ENCODE measurements at places on chromosomes 2 and 18.

DNA sequence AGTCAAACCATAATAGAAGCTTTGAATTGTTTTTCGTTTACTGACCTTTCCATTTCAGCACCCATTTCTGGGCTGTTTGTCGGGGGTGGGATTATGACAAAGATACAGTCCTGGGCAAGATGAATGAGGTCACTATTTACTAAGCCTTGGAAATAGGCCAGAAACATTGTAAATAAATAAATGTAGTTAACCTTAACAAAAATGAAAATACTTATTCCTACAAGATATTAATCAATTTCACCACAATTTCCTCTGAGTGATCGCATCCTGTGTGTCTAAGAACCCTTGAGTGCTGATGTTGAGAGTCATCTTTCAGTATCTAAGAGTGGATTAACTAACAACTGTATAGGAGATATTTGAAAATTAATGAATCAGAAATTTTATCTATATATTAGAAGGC is 14.0 kb downstream of the ITGA4 start:
- DNase-seq: no peak

GRCh38 chr18:76689646-76690264 is 132.6 kb upstream of the ZNF236 start:
- DNase-seq: no peak

DNA sequence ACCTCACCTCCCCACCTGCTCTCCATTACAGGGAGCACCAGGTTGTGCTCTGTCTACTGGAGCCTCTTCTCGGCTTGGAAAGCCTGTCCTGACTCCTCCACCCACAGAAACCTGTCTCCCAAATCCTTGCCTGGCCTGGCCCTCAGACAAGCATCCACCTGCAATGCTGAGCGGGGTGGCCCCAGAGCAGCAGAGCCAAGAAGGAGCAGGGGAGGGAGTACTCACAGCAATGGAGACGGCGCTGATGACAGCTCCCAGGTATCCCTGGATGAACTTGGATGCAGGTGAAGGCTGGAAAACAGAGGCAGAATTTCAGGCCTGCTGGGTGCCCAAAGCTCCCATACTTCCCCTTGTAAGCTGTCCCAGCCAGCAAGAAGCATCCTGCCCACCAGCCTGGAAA is 72.8 kb downstream of the SFXN5 start:
- no peak for DNase-seq

GRCh38 chr2:133264989-133265401 is 303.3 kb downstream of the NCKAP5 start:
- DNase-seq: no peak

DNA sequence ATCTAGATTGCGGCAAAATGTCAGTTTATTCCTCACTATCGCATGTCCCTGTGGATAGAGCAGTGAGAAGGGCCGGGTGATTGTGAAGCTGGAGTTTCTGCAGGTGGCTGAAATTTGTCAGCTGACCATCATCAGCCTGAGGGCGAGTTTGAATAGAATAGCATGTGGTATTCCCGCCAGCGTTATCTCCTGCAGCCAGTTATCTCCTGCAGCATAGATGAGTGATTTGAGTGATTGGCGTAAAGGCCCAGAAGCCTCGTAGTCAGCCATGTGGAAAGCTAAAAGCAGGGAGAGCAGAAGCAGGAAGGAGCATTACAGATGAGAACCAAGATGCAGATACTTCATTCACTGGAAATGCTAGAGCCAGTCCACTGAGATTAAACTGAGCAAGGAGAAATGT is 65.5 kb downstream of the CABLES1 start:
- DNase-seq: no peak

- no peak for DNase-seq
Measured at GRCh38 chr18:70154591-70155194, 50.8 kb downstream of the RTTN start.

- DNase-seq: no peak
Measured at GRCh38 chr2:159933727-159934049, 128.7 kb downstream of the PLA2R1 start.

DNA sequence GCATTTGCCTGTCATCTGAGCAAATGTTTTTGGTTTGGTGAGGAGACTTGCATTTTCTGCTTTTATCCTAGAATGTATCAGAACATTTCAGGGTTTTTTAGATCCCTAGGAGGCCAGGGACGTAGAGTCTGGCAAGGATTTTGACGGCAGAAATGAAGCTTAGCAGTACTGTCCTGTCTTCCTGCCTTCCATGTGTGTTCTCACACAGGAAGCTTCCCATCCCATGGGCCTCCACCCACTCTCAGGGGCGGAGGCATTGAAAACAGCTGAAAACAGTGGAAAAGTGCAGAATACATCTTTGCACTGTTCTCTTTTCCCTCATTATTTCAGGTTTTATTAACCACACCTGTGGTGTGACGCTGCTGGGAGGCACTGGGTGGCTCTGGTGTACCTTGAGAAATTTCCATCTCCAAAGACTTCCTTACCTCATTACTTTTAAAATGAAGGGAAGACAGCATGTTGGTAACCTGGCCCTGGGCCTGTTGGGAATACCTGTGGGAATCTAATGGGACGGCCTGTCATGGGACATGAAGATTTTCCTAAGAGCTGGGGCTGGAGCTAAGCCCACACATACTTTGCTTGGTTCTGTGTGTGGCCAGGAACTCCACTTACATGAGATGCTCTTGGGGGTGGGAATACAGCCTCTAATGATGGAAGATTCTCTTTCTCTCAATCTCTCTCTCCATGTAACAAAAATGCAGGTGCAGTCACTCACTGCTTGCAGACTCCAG is 20.5 kb downstream of the PCARE start:
- DNase-seq: no peak

DNA sequence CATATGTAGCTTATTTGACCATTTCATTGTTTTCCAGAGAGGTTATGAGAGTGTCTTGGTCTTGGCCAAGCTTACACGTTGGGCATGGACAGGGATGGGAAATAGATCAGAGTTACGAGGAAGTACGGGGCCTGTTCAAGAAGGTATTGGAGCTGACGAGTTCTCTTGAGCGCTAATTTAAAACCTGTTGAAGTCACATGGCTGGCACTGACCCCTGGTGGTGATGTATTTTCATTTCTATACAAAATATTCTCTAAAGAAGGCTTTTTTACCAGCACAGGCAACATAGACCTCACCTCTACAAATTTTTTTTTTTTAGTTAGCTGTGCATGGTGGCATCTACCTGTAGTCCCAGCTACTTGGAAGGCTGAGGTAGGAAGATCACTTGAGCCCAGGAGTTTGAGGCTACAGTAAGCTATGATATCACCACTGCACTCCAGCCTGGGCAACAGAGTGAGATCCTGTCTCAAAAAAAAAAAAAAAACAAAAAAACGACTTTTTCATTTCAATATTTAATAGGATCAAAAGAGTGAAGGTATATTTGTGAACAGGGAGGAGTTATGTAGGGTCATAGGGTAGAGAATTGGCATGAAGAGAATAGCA is 19.6 kb downstream of the UGP2 start:
- DNase-seq: peak; percentile 39

DNA sequence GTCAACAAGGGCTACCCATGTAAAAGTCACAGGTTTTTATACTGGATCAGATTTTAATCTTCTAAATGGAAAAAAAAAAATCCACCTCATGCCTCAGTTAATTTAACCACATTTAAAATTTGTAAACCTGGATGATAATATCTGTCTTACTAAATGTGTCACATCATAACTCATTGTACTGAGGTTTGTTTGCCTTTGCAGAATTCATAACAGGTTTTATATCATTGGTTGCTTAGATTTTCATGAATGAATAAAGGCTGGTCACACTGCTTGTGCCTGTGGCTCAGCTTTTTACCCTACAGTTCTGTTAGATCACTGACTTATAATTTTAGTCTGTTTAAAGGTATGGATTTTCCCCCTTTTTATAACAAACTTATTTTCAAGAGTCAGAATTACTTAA is 48.9 kb downstream of the PSMD14 start:
- no peak for DNase-seq

- no peak for DNase-seq
Measured at GRCh38 chr18:36470896-36471295, 173.4 kb downstream of the FHOD3 start.

GRCh38 chr2:143736904-143737303 is 607.7 kb downstream of the ARHGAP15 start:
- DNase-seq: no peak

DNA sequence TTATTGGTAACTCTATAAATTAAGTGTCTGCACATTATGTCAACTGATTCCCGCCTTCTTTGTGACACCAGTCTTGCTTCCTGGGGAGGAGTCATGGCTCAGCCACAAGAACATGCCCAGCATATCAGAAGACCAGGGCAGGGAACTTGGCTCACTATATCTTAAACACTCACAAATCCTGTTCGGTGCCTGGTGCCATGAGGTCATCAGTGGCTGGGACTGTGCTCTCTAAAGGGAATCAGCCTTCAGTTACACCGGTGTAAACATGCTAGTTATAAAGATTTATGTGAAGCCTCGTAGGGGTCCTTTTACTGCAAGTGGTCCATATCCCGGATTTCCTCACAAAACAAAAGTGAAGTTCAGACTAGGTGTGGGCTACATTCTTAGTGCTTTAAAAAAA is 73.1 kb upstream of the ZNF521 start:
- no peak for DNase-seq

DNA sequence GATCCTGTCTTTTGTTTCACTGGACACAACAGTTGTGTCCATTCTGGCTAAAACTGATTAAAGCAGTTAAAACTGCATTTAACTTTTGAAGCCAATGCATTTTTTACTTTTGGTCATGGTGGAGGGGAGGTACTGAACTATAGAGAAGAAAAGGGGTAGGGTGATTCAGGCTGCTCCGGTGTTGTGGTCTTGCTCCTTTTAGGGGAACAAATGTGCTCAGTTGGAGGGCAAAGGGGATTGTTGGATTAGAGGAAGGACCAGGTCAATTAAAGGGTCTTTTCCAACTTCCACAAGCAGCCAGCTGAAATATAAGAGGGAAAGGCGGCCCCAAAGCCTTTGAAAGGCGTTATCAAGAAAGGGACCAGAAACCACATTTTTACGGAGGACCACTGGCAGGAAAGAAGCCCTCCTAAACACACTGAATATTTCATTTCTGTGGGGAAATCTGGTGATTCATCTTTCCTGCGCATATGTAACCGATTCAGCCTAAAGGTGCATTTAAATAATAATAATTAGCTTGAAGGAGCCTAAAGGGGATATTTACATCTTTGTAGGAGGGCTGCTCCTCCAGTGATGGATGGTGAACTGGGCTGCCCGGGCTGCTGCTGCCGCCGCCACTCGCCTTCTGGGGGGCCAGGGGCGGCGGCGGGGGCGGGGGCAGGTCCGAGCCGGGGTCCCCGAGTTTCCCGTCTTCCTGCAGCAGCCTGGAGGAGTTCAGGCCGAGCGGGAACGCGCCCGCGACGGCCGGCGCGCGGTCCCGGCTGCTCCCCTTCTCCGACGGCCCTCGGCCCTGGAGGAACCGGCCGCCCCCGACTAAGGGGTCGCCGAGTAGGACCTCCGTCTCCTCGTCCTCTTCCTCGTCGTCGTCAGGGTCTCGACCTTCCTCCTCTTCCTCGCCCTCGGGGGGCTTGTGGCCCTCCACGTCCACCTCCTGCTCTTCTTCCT is 5.2 kb downstream of the SKOR2 start:
- no peak for DNase-seq

- no peak for DNase-seq
Measured at GRCh38 chr2:13481201-13481600, 764.5 kb downstream of the TRIB2 start.

DNA sequence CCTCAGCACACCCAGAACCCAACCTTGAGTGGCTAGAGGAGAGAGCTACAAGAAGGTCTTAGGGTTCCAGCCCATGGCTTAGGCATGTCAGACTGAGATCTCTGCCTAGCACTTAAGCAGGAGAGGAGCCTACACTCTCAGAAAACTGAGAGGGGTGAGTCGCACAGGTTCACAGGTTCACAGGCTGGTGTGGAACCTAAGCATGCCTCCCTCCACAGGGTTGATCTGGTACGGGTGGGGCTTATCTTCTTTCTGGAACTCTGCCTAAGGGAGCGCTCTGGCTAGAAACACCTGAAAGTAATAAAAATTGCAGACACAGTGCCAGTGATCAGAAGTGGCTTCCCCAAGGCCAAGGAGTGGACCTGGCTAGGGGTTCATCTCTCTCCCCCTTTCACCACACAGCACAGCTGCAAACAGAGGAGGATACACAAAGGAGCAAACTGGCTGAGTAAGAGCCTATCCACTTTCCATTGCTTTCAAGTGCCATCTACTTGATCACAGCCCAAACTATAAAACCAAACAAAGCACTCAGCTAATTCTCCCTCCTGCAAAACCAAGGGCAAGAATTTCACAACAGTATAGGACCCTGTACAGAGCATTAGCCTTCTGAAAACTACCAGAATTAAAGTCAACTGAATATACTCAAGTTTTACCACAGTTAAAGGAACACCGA is 481.9 kb upstream of the SETBP1 start:
- DNase-seq: no peak

DNA sequence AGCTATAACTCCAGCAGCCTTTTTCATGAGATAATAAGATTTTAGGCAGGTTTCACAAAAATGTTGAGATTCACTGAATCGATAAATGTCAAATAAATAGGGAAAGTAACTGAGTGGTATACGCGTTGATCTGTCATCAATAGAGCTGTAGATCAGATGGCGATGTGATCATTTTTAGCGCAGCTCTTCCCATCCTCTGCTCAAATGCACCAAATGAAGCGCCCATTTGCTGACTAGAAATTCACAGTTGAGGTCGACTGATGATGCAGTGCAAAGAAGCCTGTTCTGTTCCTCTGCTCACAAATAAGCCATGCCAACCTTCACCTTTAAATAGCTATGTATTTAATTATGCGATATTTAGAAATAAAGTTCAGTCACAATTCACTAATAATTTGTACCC is 693.5 kb downstream of the ARHGAP15 start:
- DNase-seq: no peak

DNA sequence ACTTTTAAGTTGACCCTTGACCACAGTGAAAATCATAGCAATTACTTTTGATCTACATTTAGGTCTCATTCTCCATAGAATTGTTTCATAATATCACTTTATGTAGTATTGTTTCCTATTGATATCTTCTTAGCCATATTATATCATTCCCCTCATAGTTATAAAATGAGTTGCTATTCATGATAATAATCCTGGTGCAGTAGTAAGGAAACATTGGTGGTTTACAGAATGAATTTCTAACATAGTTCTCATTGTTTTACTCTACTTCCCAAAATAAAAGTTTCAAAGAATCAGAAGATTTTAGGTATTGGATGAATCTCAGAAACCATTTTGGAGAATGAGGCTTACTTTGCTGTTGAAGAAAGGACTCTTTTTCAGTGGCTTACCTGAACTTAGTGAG is 246.0 kb downstream of the PARD3B start:
- no peak for DNase-seq

GRCh38 chr2:44330801-44331200 is 30.5 kb downstream of the PREPL start:
- DNase-seq: no peak

DNA sequence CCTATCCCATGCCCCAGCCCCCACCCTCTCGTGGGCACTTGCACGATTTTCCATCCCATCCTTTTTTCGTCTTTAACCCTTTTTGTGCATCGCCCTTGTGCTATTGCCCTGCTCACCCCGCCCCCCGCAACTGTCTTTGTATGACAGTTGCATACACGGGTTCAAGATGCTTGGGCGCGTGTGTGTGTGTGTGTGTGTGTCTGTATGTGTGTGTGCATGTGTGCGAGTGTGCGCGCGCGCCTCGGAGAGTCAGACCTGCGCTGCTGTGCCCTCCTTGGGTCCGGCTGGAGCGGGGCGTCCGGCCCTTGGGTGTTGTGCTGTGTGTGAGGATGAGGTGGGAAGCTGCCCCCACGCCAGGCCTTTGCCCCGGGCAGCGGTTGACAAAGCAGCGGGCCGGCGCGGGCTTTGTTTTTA is 230.7 kb downstream of the HAUS1 start:
- no peak for DNase-seq

All from stimulated activated naive CD8-positive, alpha-beta T cell treated with anti-CD3 and anti-CD28 coated beads, Interleukin-15, amount 100 ng/mL, for 72 hours (primary cell).